ENCODE measurements at places on chromosomes 12 and 14.

GRCh38 chr12:91180582-91181395, 1.8 kb downstream of the DCN start:
- DNase-seq = no peak

- DNase-seq = no peak
These were observed 377.9 kb downstream of the CCDC91 start for GRCh38 chr12:28568118-28568517.

GRCh38 chr14:62015945-62016344, 253.7 kb downstream of the SNAPC1 start:
- no peak for DNase-seq

DNA sequence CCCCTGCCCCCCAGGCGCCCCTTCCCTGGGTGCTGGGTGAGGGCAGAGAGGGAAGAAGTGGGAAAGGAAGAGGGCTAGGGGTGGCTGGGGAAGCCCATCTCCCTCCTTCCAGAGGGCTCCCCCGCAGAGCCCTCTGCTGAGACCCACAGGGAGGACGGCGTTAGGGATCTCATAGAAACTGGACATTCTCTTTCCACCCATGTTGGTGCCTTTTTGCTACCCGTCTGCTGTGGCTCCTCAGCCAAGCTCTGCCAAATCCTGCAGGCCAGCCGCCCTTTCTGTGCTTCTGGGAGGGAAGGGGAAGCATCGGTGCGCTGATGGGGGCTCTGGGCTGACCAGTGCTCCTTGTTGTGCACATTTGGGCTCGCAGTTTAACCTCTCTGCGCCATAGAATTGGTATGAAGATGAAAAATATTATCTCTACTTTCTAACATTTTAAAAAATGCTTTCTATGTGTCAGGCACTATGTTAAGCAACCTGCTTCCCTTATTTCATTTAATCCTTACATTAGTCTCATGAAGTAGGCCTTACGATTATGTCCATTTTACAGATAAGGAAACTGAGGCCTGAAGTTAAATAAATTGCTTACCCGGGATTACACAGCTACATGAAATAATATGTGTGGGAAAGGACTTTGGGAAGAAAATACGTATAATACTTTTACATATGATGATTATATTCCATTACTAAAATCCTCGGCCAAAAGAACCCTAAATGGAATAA, 981 bp downstream of the SLC48A1 start:
- no peak for DNase-seq

DNA sequence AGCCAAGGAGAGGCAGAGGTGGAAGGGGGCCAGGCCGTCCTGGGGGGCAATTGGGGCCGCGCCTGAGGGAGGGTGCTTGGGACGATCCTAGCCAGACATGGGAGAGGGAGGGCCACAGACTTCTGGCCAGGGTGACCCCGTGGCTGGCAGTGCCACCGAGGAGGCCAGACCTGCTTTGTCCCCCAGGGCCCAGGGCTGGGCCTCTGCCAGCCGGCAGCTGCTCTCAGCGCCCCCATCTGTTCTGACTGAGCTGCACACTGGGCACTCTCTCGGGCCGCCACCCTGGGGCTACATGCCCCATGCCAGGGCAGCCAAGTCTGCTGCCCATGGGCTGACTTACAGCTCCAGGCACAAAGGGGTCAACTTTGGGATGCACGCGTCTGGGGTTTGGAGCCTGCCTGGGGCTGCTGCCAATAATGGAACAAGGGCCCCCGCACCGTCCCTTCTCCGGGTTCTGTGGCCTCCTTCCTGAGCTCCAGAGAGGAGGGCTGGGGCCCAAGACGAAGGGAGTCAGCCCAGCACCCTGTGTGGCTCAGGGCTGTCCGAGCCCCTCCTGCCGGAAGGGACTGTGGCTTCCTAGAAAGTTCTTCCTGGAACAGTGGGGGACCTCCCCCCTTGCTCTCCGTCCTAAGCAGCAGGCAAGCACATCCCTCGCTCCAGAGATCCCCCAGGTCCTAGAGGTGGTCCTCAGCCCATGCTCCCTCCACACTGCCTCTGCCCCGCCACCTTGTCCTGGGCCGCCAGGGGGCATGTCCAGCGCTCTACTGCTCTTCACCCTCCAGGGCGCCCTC, 1.1 kb downstream of the ADSS1 start:
- no peak for DNase-seq

GRCh38 chr12:130770413-130771028, 54.4 kb upstream of the RIMBP2 start:
- DNase-seq = no peak
